ENCODE measurements at places on chromosomes 4 and X.

GRCh38 chr4:172232966-172233365 is 419.8 kb downstream of the GALNTL6 start:
- no peak for DNase-seq

GRCh38 chr4:74387790-74388189 is 22.8 kb downstream of the EREG start:
- DNase-seq, result no peak

GRCh38 chr4:125316401-125316790 is 1.6 kb downstream of the FAT4 start:
- no peak for DNase-seq

DNA sequence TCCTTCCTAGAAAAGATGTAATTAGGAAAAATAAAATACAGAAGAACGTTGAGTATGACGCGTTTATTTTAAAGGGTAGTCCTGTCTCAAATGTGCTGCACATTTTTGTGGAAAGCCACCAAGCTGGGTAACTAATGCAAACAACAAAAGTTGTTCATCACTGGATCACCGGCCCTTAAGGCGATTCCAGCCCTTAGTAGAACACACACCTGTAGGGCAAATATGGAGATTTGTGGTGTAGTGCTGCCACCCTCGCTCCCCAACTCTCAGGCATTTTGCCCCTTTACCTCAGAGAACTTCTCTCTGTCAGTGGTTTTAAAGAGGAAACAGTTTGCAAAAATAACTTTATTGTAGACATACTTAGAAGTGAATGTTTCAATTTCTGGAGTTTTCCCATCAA is 1.9 kb downstream of the TBL1X start:
- DNase-seq, result no peak

DNA sequence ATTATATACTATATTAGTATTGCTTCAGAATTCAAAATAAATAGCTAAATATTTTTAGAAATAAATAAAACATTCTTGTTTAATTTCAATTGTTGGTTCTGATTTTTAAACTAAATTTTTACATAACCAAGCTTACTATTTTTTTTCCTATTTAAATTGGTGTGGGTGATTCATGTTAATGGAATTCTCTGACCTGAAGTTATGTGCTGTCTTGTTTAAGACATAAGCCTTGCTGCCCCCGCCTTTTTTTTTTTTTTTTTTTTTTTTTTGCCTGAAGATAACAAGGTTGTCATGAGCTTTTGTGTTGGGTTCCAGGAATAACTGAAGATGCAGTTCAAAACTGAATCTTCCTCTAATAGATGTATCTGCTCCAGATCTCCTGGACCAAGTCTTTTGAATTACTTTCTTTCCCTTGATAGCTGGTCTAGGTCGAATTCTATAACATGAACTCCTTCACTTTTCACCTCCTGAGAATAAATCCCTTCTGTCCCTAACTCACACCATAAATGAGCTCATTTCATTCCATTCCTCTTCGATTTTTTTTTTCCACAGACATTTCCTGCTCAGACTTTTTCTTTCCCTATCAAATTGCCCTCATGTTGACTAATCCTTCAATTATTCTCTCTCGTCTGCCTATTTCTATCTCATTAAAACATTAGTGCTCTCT is 261.5 kb upstream of the FTHL17 start:
- no peak for DNase-seq

DNA sequence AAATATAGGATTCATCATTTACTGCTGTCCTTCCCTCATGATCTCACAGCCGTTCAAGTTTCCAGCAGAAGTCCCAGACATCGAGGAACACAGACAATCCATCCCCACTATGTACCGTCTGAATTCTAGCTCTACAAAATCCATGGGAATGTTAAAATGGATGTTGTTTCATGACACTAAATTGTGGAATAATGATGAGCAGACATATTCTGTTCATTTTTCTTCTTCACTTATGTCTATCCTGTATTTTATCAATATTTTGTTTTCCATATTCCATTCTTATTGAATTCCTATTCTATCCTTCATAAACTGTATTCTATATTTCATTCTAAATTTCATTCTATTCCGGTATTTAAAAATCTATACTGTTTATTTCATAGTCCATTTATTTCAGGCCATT is 71.8 kb downstream of the NUDT10 start:
- no peak for DNase-seq
